Stimulated activated CD8-positive, alpha-beta memory T cell treated with anti-CD3 and anti-CD28 coated beads, Interleukin-4, amount 100 ng/mL, for 4 hours (primary cell): ENCODE measurements at places on chromosomes 11 and 22.

- DNase-seq = no peak
These were observed 3.7 kb upstream of the SSH3 start for GRCh38 chr11:67299471-67300191.

DNA sequence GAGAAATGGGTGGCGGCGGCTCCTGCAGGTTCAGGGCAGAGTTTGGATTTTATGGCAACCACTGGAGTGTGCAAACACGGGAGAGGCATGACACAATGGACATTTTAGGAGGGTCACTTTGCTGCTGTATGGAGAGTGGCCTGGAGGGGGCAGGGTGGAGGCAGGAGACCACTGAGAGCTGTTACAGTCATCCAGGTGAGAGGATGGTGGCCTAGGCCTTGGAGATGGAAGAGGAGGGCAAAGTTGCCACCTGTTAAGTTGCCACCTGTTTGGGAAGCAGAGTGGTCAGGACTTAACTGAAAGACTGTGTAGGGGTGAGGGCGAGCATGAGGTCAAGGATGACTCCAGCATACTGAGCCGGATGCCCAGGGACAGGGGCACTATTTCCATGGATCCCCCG, 2.3 kb upstream of the RAD9A start:
- no peak for DNase-seq

DNA sequence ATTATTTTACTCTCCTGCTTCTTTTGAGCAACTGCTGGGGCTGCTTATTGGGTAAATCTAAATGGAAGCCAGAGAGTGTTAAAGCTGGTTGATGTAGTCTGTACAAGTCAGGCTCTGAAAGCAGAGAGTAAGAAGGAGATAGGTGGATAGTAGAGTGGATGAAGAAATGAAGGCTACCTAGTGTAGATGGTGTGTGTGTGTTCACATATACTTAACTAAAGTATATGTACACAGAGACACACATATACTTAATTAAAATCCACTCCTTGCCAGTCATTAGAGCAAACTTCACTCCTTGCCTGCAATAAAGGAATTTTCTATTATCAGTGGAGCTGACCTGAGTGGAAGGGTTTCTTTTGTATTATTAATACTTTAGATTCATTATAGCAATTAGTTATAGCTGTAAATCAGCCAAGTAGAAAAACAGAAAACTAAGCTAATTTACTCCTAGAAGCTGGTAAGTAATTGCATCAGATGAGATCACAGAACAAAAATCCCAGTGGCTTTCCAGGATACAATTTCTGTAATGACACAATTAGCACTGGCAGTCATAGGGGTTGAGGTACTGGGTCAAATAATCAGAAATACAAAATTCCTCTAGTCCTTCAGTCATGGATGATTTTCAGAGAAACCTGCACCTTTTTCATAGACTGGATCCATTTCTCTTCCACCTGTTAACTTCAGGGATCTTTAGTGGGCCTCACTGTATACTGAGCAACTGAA, 40.7 kb upstream of the CCDC179 start:
- DNase-seq = no peak

DNA sequence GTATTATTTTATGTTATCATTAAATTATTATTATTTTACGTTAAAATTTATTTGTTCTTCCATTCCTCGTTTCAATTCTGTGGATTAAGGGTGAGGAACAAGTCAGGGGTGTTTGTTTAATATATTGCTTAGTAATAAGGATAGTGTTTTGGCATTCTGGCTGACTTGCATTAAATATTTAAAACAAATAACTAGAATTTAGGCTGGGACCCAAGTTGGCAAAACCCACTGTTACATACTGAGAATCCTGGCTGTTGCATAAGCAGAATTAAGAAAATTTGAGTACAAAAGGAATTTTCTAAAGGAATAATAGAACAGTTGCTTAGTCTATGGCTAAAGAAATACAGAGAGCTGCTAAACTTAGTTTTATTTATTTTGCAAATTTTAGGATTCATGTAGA, 196.4 kb downstream of the GUCY1A2 start:
- no peak for DNase-seq

DNA sequence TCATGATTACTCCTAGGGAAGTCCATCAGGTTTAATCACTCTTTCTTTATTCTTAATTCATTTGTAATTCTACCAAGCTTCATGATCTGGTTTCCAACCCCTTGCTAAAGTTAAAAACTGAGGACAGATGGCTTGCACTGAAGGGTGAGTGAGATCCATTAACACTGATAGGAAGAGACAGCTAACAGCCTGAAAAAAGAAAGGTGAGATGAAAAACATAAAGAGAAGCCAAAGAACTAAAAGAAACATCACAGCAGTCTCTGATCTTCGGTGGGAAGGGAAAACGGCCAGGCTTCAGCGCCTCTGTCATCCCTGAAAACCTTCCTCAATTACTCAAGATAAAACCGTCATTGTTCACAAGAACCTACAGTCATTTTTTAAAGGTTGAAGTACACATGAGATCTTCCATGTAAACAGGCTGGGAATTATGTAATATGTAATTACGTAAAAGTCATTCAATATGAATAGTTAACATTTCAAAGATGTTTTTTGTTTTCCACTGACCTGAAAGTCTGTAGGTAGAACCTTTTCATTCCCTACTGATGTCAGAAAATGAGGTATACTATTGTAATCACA, 41.3 kb downstream of the VSIG10L2 start:
- no peak for DNase-seq

- DNase-seq = no peak
These were observed 17.5 kb downstream of the OR10D3 start for GRCh38 chr11:124200671-124201070.

DNA sequence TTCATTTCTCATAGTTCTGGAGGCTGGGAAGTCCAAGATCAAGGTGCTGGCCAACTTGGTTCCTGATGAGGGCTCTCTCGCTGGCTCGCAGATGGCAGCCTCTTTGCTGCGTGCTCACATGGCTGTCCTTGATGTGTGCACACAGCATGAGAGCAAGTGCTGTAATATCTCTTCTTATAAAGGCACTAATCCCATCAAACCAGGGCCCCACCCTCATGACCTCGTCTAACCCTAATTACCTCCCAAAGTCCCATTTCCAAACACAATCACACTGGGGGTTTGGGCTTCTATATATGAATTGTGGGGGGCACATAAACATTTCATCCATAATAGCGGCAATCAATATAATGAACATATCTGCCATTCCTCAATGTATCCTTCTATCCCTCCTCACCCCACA, 1062.1 kb downstream of the BRD1 start:
- no peak for DNase-seq

- no peak for DNase-seq
These were observed 133.7 kb upstream of the NARS2 start for GRCh38 chr11:78708388-78708787.

- DNase-seq = no peak
These were observed 3.3 kb upstream of the SHISA8 start for GRCh38 chr22:41917903-41918791.

GRCh38 chr11:69003301-69003865, 9.7 kb downstream of the MRGPRF start:
- DNase-seq = no peak

- no peak for DNase-seq
These were observed 216.1 kb upstream of the NTM start for GRCh38 chr11:131154351-131154750.

GRCh38 chr11:94062360-94062759, 41.2 kb downstream of the HEPHL1 start:
- no peak for DNase-seq

GRCh38 chr11:58334708-58335107, 24.2 kb downstream of the OR5B17 start:
- no peak for DNase-seq

DNA sequence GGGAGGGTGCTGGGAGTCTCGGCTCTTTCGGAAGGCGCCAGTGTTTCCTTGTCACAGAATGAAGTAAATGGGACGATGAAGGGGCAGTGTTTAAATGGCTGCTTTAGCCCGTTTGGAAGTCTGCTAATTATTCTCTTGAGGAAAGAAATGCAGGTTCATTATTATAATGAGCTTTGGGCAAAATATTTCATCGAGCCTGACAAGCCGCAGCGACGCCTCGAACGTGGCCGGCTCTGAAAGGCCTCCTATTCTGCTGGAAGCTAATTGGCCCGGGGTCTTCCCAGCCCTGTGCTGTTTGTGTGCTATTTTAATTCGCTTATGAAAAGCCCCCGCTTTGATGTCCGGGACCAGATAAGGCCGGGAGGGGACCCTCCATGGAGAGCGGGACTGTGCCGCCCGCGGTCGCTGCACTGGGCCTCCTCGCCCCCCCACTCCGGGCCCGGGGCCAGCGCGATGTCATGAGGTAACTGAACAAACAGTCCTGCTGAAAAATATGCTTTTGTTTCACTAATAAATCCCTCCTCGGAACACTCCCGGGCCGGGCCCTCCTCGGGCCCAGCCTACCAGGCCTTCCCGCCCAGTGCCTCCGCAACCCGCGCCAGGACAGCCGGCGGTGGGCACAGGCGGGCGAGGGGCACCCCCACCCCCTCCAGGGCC, 78.4 kb downstream of the CDKN1C start:
- no peak for DNase-seq

DNA sequence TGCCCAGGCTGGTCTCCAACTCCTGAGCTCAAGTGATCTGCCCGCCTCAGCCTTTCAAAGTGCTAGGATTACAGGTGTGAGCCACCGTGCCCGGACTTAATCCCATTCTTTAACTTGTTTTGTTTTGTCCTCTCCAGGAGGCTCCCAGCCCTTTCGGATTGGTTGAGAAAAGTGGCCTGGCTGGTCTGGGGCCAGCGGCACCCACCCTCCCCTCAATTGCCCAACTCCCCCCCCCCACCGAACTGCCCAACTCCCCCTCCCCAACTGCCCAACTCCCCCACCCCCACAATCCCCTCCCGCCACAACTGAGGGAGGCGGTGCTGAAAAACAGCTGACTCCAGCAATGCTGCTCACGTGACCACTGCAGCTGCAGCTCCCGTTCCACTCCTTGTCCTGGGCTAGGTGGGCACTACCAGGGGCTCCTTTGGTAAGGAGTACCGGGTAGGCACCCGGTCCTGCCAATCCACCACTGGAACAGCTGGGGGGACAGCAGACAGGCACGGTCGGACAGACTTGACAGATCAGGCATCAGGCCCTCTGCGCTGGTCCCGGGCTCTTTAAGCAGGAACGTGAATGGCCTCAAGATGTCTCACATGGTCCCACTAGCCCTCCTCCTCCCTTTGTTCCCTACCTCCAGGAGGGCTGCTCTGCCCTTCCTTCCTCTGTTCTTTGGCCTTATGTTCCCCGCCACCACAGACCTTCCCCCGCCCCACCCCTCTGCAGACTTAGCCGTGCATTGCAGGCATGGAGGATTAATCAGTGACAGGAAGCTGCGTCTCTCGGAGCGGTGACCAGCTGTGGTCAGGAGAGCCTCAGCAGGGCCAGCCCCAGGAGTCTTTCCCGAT, at the start of gene TCN2:
TSS of gene TCN2 (plus strand) at position 720 of the 845 bp plus-strand sequence. CDS start 158 bp downstream, outside the sequence.
- no peak for DNase-seq

GRCh38 chr22:49235463-49236300, 592.0 kb downstream of the BRD1 start:
- no peak for DNase-seq

- no peak for DNase-seq
These were observed 23.6 kb upstream of the ARHGAP32 start for GRCh38 chr11:129215506-129216245.

- DNase-seq = no peak
These were observed 128.2 kb downstream of the ST3GAL4 start for GRCh38 chr11:126483621-126484195.

DNA sequence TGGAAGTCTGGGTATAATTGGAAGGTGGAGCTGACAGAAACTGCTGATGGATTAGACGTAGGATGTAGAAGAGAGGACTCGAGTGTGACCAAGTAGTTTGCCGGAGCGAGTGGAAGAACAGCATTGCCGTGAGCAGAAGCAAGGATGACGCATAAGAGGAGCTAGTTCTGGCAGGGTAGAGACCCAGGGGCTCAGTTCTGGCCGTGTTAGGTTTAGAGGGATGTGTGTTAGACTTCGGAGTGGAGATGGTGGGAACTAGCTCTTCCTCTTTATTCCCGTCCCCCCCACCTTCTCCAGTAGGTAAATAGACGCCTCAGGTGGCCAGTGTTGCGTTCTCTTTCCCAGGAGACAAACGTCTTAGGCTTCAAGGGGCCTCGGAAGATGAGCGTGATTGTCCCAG, 19.1 kb downstream of the TUB start:
- no peak for DNase-seq

GRCh38 chr11:118305726-118306125, 1.2 kb downstream of the CD3E start:
- DNase-seq = no peak

- no peak for DNase-seq
These were observed 215.0 kb upstream of the CTSC start for GRCh38 chr11:88552379-88553062.
